Effector CD8-positive, alpha-beta T cell (primary cell): ENCODE measurements at places on chromosomes 1 and 21.

DNA sequence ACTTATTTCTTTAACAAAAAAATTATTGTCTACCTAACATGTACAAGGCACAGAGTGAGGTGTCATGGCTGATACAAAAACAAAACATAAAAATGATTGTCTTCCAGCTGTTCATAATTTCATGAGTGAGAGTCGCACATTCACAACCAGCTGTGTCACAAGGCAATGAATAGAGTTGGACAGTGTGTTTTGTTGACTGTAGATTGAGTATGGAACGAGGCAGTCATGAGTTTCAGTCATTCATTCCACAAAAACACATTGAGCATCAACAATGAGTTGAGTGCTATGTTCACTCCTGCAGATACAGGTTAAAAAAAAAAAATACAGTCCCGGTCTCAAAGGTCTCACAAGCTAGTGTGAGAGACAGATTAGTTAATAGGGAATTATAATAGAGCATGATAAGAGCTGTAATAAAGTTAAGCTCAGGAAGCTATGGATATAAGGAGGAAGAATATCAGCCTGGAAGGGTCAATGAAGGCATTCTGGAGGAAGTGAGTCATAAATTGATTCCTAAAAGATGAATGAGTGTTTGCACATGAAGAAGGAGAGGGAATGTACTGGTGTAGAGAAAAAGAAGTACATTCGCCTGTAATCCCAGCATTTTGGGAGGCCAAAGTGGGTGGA, 47.8 kb upstream of the ARHGAP29 start:
- no peak for DNase-seq

- no peak for DNase-seq
Observed at GRCh38 chr1:179637211-179637860, 45.7 kb downstream of the TDRD5 start.

- DNase-seq, result no peak
Observed at GRCh38 chr21:37101384-37101783, 28.3 kb downstream of the TTC3 start.

GRCh38 chr1:11725616-11726015, 10.3 kb upstream of the AGTRAP start:
- DNase-seq, result no peak

DNA sequence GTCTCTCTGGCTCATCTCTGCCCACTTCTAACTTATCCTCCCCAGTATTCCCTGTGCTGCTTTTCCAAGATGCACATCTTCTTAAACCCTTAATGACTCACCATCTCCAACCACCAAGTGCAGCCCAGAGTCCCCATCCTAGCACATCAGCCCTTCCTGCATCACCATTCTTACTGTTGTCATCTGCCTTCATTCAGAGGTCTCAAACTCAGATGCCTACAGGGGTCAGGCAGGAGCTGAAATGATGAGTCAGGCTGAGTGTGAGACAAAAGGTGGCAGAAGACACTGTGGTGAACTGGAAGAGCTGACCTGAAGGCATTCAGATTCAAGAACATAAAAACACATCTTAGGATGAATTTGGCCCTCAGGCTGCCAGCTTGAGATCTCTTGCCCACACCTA, 34.6 kb downstream of the OLFML2B start:
- DNase-seq, result no peak

DNA sequence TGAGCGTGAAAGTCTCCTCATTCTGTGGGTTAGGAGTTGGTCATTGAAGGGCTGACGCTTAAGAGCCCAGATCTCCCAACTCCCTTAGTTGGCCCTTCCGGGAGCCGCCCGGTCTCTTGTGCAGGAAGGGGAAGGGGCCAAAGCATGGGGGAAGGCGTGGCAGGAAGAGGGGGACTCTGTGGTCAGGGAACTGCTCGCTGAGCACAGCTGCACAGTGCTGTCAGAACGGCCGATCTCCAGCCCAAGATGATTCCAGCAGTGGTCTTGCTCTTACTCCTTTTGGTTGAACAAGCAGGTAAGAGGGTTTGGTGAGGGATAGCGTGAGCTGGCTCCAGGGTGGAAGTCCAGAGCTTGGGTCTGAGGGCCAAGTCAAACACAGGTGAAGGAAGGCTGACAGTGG, at the start of gene FCER1G:
Gene FCER1G, plus strand, starts transcription at position 220 of the 400 bp plus-strand sequence. Its CDS starts 27 bp downstream, at position 247.
- no peak for DNase-seq

- no peak for DNase-seq
Observed at GRCh38 chr1:198612471-198613260, 26.2 kb upstream of the PTPRC start.

DNA sequence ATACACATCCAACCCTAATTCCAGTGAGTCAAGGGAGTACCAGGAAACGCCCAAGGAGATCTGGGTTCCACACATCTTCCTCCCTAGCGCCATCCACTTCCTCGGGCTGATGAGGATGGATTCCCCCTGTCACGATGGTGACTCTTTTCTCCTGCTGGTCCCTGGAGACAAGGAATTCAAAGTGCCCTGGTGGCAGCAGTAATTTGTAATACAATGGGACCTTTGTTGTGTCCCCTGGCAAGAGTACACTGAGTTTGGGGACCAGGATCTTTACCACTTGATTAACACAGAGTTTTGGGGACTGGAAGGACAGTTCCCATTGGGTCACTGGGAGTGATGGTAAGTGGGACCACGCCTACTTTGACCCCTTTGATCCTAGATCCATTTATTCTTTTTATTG, 9.4 kb upstream of the JAK1 start:
- no peak for DNase-seq

DNA sequence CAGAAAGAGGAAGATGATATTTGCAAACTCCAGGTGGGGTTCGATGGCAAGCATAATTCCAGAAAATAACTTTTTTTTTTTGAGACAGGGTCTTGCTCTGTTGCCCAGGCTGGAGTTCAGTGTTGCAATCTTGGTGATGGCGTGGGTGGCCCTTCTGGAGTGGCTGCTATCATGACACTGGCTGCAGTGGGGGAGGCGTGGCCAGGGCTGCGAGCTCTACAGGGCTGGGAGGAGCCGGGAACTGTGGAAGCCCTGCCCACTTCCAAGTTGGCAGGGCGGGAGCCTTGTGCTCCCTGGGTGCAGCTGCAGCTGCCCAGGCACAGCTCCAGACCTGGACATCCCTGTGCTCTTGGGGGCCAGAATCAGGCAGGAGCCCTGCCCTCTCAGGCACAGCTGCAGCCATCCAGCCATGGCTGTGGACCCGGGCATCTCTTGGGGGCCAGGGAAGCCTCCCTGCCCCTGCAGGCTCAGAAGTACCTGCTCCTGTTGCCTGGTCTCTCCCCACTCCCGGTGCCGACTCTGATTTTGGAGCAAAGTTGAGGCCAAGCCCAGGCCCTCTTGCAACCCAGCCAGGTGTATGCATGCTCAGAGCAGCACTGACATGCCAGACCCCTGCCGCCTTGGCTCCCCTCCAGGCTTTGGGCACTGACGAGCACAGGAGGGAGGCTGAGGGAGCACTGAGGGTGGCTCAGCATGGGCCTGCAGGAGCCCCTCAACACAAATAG, 7.2 kb upstream of the BCL10 start:
- DNase-seq, result no peak

DNA sequence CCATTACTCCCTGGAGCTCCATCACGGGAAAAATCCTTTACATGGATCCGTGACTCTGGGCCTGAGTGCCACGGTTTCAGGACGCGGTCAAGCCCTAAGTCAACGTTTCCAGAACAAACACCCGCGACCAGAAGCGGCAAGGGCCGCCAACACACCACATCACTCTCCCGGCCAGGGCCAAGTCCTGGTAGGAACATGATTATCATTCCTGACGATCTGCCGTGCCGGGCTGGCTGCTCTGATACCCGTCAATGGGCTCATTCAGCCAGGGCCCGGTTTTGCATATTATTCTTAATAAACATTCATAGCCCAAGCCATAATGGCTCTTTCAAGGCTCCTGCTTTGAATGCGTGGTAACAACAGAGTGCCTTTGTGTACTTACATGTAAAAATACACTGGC, 44.6 kb upstream of the SIM2 start:
- DNase-seq, result no peak

- no peak for DNase-seq
Observed at GRCh38 chr21:27545754-27546349, 579.0 kb upstream of the ADAMTS5 start.

GRCh38 chr1:235552146-235552716, 48.0 kb upstream of the B3GALNT2 start:
- no peak for DNase-seq

- no peak for DNase-seq
Observed at GRCh38 chr1:78716186-78716585, 66.6 kb downstream of the IFI44 start.

DNA sequence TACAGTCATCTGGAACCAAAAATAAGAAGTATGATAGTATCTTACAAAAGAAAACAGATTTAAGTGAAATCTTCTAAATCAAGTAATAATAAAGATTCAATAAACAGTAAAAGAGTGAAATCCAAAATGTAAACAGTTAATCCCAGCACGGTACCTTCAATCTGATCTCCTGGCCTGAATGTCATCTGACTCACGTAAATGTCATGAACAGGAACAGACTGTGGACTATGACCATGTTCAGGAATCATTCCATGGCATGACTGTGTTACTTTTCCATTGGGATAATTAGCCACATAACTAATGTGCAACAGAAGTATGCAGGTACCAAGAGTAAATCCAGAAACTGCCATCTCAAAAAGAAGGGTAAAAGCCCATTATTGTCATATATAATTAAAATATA, 18.0 kb downstream of the FRRS1 start:
- DNase-seq, result no peak

GRCh38 chr1:21553116-21553926, 44.1 kb downstream of the ALPL start:
- no peak for DNase-seq

DNA sequence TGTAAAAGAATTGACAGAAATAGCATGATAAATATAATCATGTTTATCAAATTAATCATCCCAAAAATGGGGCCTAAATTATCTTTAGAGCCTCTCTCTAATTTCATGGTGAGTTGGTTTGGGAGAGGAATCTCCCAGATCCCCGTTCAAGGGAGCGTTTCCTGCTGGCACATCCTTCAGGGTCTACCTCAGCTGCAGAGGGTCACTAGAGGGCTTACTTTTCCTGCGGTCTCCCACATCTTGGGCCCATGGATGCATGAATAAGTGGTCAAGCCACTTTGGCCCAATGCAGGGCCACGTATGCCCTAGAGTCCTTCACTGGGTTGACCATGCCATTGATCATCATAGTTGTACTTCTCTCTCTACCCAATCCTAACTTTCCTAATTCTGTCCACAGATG, 164.1 kb downstream of the USP25 start:
- no peak for DNase-seq

GRCh38 chr1:183200451-183200850, 14.4 kb downstream of the LAMC2 start:
- DNase-seq, result no peak

- no peak for DNase-seq
Observed at GRCh38 chr1:230578616-230579015, 63.7 kb upstream of the COG2 start.

GRCh38 chr1:149884433-149885338, 14.7 kb upstream of the BOLA1 start:
- DNase-seq, result no peak

GRCh38 chr1:210372491-210372890, 43.8 kb downstream of the HHAT start:
- DNase-seq, result no peak

- no peak for DNase-seq
Observed at GRCh38 chr1:246404078-246404477, 103.0 kb downstream of the SMYD3 start.

DNA sequence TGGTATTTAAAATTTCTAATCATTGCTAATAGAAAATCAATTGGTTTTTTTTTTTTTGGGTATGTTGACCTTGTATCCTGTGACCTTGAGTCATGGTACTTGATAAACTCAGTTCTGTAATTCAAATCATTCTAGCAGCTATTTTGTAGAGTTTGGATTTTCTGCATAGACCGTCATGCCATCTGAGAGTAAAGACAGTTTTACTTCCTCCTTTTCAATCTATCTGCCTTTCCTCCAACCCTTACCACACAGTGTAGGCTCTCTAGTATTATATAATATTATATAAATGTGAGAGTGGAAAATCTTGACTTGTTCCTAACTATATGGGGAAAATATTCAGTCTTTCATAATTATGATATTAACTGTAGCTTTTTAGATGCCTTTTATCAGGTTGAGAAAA, 7.0 kb downstream of the TDRD5 start:
- DNase-seq, result no peak

DNA sequence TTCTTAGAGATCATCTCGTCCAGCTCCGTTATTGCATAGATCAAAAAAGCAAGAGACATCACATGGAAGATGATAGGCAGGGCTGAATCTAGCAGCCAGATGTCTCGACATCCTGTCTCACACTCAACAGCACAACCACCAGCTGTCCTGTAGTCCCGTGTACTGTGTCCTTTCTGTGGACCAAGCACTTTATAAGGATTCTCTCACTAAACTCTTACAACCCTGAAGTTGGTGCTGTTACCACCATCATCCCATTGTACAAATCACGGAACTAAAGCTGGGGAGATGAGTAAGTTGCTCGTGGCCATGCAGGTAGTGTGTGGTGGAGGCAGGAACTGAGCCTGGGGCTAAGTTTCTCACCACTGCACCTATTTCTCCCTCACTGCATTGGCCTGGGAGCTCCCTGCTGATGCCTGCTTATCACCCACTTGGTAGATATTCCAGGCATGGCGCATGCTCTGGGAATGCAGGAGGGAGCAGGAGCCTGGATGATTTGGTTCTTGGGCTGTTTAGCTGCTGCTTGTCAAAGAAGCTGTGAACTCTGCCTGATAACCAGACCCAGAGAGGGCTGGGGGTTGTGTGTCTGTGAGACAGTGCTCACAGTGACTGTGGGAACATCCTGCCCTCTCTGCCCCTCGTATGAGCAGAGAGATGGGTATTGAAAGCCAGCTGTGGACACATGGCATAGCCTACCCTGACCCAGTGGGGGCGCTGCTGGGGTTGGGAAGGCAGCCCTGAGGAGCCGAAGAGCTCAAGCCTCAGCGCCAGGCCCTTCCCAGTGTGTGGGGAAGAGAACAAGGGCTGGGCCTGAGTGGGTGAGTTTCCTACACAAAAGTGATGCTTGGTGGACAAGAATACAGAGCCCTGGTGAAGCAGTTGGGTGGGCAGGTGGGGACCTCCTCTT, 13.6 kb downstream of the PPFIA4 start:
- DNase-seq, result no peak

- DNase-seq, result no peak
Observed at GRCh38 chr1:209627027-209627731, 25.0 kb downstream of the LAMB3 start.

DNA sequence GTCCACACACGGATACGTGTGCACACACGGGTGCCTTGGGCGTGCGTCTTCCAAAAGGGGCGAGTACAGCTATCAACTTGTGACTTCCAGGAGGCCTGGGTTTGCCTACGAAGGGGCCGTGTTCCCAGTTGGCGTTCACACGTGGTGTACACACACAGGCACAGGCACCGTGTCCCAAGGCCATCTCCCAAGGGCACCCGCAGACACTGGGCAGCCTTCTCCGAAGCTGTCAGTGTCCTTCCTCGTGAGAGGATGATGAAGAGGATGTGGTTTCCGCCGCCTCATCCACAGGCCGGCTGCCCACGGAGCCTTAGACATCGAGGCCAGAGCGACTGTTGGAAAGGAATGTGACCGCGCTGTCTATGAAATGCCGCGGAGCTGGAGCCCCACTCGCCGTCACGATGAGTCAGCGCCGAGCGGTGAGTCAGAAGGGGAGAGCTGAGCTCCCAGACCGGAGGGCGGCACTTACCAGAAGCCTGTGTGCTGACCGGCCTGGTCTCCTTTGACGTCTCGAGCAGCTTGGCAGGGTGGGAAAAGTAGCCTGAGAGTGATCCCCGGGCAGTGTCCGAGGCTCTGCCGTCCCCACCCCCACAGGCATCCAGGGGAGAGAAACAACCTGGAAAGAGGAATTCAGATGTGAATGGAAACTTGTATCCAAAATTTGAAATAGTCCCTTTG, 141.4 kb upstream of the ARHGEF16 start:
- no peak for DNase-seq

GRCh38 chr1:60969971-60970509, 112.3 kb upstream of the NFIA start:
- DNase-seq, result no peak
